ENCODE measurements at places on chromosomes 4 and X.

DNA sequence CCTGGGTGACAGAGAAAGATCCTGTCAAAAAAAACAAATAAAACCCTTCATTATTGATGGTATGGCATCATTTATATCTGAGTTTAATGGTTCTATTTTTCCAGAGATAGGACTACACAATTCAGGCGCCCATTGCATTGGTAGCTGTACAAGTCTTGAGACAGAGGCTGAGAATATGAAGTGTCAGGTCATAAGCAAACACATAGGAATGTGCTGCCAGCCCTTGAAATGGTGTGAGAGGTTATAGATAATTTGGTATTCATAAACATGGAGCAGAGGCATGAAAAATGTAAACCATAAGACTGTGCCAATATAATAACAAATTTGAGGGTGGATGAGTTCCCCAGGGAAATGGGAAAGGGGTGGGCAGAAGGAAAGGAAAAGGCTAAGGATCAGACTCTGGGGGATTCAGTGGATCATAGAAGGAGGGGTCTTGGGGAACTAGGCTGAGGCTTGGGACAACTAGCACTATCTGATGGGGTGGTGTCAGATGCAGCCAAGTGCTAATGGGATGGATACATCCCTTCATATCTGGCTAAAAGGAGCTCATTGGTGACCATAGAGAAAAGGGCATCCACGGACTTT is 50.8 kb downstream of the MAOA start:
- no peak for DNase-seq

DNA sequence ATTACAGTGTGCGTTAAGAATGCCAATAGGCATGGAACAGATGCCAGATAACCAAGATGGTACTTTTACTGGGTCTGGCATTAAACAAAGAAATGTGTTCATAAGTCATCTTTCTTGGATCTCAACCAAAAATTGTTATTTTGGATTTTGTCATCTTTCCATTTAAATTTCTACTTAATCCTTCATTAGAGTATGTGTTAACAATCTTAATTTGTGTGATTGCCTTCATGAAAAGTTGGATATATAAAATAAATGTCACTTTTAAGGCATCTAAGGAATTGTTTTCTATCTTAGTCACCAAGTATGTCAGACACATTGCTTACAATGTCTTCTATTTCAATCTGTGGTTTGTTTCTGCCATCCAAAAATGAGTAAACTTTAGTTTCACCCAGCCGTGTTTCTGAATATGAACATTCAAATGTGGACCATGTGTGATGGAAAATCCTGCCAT is 87.5 kb downstream of the PALLD start:
- DNase-seq = peak; percentile 62

- DNase-seq = no peak
Observed at GRCh38 chr4:177511611-177512010, 69.4 kb upstream of the AGA start.

- no peak for DNase-seq
Observed at GRCh38 chr4:158211222-158211621, 936 bp downstream of the TMEM144 start.

DNA sequence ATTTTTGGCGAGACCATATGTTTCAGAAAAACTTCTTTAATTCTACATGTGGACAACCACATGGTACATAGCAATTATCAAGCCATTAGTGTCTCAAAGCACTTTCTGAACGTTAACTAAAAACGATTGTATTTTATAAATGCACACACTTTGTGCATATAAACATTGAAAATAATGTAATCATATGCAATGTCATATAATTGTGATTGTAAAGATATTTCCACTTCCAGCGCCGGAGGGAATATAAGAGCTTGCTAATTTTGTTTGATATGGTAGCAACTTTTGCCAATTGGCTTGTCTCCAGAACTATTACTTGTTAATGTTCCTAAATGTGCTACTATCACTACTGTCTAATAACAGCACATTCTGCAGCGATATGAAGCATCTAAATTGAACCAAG is 162.3 kb upstream of the SMIM31 start:
- no peak for DNase-seq

- DNase-seq = no peak
Observed at GRCh38 chr4:184958127-184958922, 60.0 kb upstream of the HELT start.

GRCh38 chrX:96424007-96424406 is 260.6 kb upstream of the DIAPH2 start:
- DNase-seq = no peak

DNA sequence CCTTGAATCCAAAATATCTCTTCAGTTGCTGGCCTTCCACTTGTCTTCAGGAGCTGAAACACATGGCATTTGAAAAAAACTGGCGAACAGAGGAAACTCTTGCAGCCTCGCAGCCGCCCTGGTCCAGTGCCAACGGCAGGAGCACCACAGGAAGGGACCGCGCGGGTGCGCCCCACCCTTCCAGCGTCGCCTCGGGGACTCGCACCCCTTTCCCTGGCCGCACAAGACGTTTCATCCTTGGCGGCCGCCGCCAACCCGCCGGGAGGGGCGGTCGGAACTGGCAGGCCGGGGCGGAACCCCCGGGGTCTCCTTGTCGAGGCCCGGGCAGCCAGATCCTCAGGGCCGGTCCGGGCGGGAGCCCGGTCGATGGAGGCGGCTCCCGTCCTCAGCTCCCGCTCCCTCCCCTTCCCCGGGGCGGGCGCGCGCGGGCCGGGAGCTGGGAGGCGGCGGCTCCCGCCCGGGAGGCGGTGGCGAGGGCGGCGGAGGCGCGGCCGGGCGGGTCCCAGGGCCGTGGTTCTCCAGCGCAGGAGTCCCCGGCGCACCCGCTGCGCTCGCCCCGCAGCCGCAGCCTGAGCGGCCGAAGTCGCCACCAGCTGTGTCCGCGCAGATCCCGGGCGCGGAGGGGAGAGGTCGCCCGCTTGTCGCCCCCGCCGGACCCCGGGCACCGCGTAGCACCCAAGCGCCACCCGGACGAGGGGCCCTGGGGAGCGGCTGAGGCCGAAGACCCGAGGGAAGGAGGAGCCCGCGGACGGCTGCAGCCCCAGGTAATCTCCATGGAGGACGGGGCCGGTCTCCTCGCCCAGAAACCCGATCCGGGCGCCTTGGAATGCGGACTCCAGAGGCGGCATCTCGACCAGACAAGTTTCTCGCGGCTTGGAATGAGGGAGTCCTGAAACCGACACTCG is 886 bp upstream of the NDST3 start:
- DNase-seq = peak; percentile 28

GRCh38 chr4:61200916-61201526 is 895 bp downstream of the ADGRL3 start:
- no peak for DNase-seq

GRCh38 chrX:20130357-20130756 is 11.3 kb downstream of the EIF1AX start:
- DNase-seq = no peak

DNA sequence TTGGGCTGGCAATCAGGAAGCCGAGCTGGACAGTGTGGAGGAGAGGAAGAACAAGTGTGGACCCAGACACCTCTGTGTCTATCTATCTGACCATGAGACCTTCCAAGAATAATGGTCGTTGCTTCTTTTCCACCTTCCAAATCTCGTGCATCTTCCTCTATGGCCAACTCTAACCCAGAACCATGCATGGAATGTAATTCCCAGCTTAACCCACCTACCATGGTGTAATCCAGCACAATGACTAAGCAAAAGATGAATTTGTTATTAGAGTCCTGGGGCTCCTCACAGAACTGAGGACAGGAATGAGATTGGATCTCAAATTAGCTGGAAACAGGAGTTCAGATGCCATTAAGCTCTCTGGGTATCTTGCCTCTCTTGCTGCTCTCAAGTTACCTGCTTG is 17.4 kb upstream of the TMEM184C start:
- peak; percentile 50 for DNase-seq

- no peak for DNase-seq
Observed at GRCh38 chrX:5031792-5032191, 1196.9 kb downstream of the NLGN4X start.

DNA sequence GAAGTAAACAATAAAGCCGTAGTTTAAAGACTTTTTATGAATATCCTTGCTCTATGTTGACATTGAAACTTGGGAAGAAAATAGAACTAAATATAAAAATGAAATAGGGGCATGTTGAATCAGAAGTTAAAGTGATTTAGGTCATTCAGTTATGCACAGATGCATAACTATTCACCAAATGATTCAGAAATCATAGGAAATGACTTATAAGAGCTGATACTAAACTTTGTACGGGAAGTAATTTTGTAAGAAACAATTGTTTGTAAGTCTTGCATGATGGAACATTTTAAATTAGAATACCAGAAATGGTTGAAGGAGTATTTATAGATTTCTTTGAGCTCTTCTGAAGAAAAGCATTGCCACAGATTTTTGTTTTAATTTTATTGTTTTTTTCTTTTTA is 246.5 kb downstream of the CPE start:
- DNase-seq = no peak

GRCh38 chr4:3529363-3529762 is 2.9 kb downstream of the LRPAP1 start:
- no peak for DNase-seq

DNA sequence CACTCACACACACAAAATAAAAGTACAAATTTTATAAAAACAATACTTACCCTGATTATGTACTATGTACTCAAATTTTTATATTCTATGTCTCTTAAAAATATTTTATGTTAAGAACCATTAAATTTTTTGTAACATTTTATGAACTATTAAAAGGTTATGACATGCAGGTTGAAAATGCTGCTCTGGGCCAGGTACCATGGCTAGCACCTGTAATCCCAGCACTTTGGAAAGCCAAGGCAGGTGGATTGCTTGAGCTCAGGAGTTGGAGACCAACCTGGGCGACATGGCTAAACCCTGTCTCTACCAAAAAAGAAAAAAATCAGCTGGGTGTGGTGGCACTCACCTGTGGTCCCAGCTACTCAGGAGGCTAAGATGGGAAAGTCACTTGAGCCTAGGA is 29.4 kb upstream of the SPINK2 start:
- DNase-seq = no peak

GRCh38 chr4:98470831-98471230 is 187.6 kb downstream of the TSPAN5 start:
- DNase-seq = no peak

DNA sequence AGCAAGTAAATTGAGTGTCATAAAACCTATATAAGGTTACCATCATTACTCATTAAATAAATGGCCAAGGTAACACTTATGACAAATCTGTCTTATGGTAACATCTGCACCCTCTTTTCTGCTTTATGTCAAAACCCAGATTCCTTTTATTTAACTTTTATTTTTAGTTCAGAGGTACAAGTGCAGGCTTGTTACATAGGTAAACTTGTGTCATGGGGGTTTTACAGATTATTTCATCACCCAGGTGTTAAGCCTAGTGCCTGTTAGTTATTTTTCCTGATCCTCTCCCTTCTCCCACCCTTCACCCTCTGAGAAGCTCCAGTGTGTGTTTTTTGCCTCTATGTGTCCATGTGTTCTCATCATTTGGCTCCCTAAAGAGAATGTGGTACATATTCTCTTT is 930.7 kb downstream of the CCSER1 start:
- no peak for DNase-seq

- DNase-seq = no peak
Observed at GRCh38 chr4:140839888-140840790, 84.0 kb upstream of the TBC1D9 start.

DNA sequence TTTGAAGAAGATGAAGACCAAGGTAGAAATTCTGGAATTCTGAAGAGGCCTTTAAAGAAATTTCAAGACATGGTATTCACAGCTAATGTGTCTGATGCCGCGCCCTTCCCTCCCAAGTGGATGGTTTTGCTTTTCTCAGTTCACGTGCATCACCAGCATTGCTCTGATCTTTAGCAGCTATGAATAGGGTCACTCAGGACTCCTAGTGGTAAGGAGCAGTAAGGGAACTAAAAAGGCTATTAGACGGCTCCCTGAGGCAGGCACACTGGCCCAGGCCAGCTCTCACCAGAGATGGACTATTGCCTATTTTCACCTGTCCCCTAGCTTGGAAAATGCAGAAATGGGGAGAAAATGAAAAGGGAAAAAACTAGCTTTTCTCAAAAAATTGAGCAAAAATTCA is 447.5 kb upstream of the RASGEF1B start:
- no peak for DNase-seq

GRCh38 chr4:174631901-174632758 is 109.8 kb upstream of the HPGD start:
- peak; percentile 25 for DNase-seq
